Fibroblast of skin of scalp (primary cell): ENCODE measurements at places on chromosomes 3 and 15.

DNA sequence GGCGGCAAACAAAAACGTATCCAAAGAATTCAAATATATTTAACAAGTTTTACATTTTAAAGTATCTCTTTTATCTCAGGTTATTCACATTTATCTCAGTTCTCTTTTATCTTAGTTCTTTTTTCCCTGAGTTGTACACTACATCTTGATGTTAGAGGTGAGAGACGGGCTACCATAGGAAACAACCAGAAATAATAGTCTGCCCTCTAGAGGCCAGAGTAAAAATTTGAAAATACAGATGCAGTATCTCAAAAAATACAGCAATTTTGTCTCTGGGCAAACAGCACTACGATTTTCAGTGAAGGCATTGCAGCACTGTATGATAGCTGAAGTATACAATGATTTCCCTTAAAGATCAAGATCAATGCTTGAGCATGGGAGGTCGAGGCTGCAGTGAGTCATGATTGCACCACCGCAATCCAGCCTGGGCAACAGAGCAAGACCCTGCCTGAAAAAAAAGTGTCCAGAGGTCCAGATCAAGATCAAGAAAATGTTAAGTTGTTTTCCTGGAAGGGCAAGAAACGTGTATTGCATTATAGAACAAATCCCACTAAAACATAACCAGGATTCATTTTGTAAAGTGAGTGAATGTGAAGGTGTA is 82.6 kb upstream of the ATP11B start:
- peak; percentile 26 for DNase-seq

DNA sequence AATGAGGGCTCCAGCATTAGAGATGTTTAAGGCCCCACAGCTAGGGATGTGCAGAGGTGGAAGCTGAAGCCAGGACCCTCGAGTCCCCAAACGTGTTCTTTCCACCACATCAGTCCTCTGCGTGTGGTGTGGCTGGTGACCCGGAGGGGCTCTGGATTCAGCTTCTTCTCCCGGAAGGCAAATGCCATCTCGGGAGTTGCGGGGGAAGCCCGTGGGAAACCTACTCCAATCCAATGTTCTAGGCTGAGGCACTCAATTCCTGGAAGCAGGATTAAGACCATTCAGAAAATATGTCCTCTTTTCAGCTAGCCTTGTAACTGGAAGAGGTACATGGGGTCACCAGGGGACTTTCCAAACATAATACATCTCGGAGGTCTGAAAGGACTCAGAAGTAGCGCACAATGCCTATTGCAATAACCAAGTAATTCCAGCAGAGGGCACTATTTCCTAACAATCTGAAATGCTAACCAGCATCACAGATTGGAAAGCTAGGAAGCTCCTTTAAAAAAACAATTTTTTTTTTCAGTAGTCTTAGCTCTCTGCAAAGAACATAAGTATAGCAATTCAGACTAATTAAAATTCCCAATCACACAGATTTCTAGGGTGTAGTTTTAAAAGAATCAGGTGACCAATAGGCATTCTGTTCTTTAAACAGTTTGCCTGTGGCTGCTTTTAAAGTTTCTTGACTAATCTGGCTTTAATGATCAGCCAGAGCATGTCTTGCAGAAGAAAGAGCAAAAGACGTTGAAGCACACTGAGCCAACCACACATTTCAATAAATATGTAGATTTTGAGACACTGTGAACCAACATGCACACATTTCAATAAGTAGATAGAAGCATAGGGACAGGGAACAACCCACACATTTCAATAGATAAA is 36.1 kb downstream of the BNC1 start:
- peak; percentile 67 for DNase-seq

DNA sequence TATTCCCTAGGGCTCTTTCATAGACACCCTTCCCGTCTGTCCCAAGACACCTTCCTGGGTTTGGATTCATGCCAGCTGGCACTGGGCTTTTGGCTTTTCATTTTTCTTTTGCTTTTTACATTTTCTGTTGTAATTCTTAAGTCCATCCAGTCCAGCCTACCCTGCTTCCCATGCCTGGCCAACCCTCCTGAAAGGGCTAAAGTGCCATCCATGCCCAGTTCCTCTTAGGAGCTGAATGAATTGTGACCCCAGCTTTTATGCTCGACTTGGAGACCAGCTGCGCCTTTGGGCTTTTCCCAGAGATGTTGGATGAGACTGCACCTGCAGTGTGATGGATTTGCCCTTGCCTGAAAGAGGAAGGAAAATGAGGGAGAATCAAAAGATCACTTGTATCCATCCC is 25.8 kb downstream of the LRRN1 start:
- DNase-seq = no peak

DNA sequence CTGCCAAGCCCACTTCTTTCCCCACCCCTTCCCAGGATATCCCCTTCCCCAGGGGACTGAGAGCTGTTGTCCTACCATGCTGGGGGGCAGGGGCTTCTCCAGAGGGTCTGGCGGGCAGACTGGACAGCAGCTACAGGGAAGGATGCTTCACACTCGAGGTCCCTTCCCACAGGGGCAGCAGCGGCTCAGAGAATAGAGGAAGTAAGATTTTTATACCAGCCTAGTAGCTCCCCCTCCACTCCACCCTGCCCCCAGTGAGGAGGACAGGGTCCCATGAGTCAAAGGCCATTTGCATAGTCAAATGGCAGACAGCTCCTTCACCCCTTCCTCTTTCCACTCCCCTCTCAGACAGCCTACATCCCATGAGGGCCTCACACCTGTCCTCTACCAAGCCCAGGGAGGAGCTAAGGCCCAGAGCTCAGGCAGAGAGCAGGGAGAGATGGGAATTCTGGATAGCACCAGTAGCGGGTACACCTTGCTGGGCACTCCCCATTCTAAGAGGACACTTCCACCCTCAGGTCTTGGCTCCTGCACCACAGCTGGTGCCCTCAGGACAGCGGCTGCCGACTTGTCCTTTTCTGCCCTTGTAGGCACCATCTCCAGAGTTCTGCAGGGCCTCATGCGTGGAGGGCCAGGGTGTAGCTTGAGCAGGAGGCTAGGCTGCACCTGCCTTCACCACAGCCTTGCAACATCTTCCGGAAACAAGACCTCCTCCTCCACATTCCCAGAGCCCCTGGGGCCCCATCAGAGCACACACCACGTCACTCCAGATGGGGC is at the start of gene TLR9:
TSS of gene TLR9 (minus strand) at position 194 of the 777 bp plus-strand sequence. CDS start at position 78, 116 bp downstream.
- no peak for DNase-seq

DNA sequence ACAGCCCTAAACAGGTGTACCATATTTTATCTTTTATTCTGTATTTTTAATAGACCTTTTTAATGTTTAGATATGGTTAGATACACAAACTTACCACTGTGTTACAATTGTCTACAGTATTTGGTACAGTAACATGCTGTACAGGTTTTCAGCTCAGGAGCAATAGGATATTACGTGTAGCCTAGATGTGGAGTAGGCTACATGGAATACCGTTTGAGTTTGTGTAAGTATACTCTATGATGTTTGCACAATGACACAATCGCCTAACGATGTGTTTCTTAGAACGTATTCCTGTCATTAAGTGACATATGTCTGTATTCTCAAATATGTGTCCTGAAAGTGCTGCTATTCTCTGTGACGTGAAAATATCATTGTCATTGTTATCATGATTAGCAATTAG is 62.6 kb downstream of the MFSD1 start:
- DNase-seq = no peak

- no peak for DNase-seq
Observed at GRCh38 chr3:77342688-77343087, 302.8 kb downstream of the ROBO2 start.
